ENCODE measurements at places on chromosomes 4 and X.

DNA sequence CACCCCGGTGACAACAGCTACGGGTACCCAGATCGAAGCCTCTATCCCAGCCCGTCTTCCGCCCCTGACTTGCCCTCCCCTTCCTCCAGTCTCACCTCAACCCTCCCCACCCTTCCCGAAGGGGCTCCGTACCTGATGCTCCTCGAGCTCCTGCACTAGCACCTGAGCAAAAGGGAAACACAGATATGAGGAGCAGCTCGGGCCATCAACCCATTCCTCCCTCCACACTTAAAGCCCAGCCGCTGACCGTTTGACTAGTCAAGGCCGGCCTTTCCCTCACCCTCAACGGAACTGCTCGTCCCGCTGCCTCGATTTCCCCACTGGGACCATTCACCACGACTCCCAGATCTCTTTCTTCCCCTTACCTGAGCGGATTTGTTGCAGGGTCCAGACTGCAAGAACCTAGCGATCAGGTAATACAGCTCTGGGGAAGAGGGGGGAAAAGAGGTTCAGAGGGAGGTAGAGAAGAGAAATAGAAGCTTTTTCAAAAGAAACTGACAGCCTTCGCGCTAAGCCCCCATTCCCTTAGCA lies 731 bp downstream of the BRWD3 start:
- peak; percentile 27 for DNase-seq

- no peak for DNase-seq
Measured at GRCh38 chr4:121642292-121642691, 54.5 kb downstream of the ANXA5 start.

- no peak for DNase-seq
Measured at GRCh38 chr4:154927126-154927680, 146.1 kb downstream of the RBM46 start.

DNA sequence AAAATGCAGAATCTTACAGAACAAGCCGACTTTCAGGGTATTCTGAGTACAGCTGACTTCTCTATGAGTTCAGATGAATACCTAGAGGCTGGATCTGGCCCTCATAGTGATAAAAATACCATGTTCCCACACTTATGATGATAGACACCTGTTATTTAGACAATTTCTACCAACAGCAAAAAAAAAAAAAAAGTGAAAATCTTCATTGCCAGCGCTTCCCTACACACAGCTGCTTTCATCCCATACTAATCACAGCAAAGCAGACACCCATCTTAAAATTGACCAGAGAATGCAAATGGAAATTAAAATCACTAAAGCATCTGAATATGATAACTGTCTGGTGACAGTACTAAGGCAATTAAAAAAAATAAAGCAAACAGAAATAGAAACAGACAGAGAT lies 132.1 kb upstream of the ADGRL3 start:
- no peak for DNase-seq

DNA sequence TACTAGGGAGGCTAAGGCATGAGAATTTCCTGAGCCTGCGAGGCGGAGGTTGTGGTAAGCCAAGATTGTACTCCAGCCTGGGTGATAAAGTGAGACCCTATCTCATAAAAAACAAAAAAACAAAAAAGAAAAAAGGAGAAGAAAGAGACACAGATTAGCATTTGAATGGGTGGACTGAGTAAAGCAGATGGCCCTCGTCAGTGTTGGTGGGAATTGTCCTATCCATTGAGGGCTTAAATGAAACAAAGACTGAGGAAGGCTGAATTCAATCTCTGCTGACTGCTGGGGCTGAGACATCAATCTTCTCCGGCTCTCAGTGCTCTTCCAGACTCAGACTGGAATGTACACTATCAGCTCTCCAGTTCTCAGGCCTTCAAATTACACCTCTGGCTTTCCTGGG lies 136.8 kb downstream of the SLC7A11 start:
- DNase-seq = no peak

- DNase-seq = no peak
Measured at GRCh38 chrX:109872021-109872732, 130.7 kb upstream of the TMEM164 start.

Measured in activated naive CD8-positive, alpha-beta T cell treated with anti-CD3 and anti-CD28 coated beads, Interleukin-2, amount 50 U/mL, for 24 hours (primary cell).